ENCODE measurements at places on chromosomes 2 and 18.

DNA sequence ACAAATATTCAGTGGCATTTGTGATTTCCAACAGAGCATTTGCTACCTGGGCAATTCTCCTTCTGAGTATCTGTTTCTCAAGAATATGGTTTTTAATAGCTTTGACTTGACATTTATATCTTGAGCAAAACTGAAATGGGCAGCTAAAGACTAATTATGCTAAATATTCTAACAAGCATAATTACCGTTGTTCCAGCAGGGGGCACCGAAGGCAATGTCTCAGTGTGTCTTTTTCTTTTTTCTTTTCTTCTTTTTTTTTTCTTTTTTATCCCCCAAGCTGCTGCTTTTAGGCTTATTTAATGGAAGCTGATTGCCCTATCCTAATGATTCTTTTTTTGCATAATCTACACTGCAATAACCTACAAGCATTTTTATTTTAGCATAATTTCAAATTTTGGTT is 138.9 kb upstream of the NABP1 start:
- no peak for DNase-seq

DNA sequence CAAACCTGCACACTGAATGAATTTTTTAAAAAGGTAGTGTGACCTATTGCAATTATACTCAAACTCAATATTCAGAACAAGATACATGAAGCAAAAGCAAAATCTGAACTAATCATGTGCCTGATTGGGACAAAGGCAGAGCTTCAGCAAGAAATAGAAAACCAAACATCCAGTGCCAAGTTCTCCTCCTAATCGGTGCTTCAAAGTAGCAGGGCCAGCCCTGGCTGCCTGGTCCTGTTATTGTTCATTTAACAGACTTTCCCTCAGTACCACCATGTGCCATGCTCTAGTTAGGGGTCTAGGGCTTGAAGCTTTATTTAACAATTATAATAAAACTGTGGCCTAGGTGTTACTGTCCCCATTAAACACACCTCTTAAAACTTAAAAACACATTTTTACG is 281.5 kb upstream of the PXDN start:
- DNase-seq = no peak

GRCh38 chr2:118106926-118107325 is 18.7 kb downstream of the INSIG2 start:
- no peak for DNase-seq

DNA sequence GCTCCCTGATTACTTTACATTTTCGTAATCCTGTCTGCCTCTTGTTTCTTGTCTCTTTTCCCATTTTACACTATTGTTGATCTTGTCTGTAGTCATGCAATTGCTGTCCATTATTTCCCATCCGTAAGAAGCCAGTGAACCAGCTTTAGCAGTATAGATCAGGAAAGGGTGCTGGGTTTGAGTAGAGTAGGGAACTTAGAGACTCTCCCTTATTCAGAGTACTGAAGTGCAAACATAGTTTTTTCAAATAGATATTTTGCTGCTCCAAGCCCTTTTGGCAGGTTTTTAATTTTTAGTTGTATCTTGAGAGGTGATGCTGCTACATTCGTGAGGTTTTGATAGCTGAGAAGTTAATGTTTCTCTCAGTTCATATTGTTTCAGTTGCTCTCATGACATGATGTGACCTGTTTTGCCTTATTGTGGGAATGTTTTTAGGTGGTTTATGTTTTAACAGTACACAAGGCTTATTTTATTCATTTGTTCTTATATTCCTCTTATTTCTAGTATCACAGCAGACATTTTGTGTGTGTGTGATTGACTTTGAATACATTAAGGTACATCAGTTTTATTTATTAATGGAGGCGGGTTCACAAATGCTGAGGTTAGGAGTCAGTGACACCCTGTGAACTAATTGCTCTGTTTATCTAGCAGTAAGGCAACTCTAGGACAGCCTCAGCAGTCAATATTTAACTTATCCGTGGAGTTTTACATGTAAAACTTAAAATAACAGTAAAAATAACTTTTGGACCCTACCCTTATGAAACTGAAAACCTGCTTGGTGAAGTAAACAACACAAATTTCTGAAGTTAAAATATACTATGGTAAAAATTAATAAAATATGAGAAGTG is 118.4 kb downstream of the ZNF407 start:
- no peak for DNase-seq

DNA sequence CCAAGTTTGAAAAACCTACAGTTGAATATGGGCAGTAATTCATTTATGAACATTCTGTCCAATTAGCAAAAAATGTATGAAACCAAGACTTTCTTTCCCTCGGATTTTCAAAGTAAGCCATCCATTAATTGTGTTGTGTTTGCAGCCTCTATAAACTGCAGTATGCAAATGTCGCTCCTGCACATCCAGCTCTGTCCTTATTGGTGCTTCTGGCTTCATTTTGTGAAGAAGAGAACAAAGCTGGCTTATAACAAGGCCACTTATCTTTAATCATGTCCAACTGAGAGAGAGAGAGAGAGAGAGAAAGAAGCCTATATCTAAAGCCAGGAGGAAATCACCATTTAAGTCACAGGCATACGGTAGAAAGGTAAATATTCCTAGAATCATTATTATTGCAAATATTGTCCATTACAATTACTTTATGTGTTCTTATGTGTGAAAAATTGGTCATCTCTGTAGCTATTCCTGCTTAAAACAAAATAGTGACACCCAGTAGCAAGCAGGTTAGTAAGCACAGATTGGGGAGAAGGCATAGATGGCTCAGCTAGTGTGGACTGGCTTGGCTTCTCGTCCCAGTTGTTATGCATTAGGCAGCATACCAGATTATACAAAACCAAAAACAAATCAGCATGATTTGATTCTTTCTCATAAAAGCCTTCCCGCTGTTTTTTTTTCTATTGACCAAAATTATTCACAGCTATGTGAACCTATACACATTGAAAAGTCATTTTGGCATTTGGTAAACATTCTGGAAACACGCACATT is 726.4 kb upstream of the SOX11 start:
- DNase-seq = no peak

- no peak for DNase-seq
Observed at GRCh38 chr2:196171946-196172345, 568 bp upstream of the STK17B start.

GRCh38 chr2:191204433-191204832 is 40.8 kb upstream of the MYO1B start:
- no peak for DNase-seq

DNA sequence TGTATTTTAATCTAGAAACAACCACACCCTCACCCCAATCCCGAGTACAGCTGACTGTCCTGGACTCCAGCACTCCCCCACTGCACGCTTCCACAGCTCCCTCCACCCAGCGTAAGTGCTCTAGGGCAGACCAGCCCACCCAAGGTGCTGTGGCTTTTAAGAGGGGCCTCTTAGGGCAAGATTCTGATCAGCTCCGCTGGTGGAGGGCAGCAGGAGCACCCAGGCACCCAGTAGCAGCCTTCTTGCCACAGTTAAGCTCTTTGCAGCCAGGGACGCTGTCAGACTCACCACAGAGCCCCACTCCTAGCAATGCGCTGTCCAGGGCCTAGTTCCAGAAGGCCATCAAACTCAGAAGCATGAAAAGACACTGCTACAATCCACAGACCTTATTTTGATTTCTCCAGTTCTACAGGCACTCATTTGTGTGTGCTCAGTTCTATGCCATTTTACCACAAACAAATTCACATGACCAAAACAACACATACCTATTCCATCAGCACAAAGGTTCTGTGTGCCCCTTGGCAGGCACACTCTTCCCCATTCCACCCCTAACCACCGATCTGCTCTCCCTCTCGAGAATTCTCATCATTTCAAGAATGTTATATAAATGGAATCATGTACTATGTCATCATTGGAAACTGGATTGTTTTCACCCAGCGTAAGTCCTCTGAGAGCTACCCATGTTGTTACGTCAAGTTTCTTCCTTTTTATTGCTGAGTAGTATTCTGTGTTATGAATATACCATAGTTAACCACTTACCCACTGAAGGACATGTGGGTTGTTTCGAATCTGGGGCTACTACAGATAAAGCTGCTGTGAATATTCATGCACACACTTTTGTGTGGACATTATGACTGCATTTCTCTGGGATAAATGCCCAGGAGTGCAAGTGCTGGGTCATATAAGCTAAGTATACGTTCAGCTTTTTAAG is 40.4 kb downstream of the PTPN2 start:
- peak; percentile 70 for DNase-seq

DNA sequence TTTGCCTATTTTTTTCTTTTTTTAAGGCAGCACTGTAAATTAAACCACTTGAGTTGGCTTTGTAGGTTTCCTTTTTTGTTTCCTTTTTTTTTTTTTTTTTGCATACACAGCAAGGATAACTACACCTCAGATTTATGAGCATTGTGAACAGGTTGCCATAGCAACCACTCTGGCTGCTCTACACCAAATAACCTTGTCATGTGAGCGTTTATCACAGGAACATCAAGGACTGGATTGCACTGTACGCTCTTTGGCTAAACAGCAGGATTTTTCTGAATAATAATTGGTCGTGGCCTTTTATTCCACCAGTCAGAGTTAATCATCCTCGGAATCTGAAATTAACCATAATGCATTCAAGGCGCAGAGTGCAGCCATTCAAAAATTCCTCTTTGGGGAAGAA is 199.1 kb upstream of the SLC14A2 start:
- no peak for DNase-seq

GRCh38 chr2:218180467-218181114 is 13.8 kb upstream of the CXCR1 start:
- DNase-seq = peak; percentile 38

- DNase-seq = no peak
Observed at GRCh38 chr2:220904015-220904414, 668.1 kb downstream of the EPHA4 start.

GRCh38 chr2:23200787-23201114 is 184.2 kb upstream of the KLHL29 start:
- DNase-seq = no peak

- DNase-seq = no peak
Observed at GRCh38 chr18:63774511-63774910, 707 bp upstream of the SERPINB7 start.

- no peak for DNase-seq
Observed at GRCh38 chr2:235876099-235876679, 292.0 kb downstream of the GBX2 start.

DNA sequence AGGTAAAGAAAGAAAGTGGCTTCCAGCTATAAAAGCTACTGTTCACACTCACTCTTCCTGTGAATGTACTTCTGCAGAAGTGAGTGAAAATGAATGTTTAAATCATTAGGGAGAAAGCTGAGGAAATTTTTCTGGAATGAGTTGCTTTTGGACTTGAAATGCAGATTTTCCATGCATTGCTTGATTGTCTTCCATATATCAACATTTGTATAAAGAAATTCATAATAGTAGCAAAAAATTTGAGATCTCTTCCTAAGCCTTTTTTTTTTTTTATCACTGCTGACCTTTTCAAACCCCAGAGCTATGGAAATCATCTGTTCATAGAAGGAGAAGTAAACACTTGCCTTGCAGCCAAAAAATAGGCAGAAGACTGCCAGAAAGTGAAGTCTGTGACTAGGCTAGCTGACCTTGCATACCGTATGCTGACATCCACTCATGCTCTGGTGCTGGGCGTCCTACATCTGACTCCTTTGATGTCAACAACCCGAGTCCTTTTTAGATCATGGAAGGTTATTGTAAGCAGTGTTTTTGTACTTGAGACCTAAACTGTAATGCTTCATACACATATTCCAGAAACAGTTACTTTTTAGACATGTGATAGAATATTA is 154.5 kb upstream of the RASGRP3 start:
- no peak for DNase-seq

- DNase-seq = no peak
Observed at GRCh38 chr2:119694470-119694844, 15.5 kb downstream of the TMEM177 start.

DNA sequence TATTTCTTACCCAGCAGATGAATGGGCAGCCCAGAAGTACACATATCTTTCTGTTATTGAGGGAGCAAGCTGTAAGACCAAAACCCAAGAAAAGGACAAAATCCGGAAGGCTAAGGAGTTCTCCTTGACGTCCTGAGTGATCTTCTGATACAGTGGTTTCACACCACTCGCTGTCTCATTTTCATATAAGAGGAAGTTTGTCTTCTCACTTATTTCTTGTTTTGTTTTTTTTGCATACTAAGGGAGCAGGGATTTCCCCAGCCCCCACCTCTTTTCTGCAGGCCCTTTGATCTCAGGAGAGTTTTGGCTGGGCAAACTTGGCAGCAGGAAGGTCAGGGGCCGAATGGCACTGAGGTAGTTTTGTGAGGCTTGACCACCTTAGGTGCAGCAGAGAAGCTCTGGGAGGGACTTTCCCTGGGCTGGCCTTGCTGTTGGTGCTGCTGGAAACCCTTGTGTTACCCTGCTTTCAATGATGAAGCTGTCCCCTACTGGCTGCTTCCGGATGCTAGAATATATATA is 13.3 kb downstream of the CHRNA1 start:
- DNase-seq = no peak

Data from islet precursor cell (in vitro differentiated cells).